ENCODE measurements at places on chromosomes 7 and 10.
A peak's percentile ranks its signal among the peaks of the same experiment; 100 is the strongest.

DNA sequence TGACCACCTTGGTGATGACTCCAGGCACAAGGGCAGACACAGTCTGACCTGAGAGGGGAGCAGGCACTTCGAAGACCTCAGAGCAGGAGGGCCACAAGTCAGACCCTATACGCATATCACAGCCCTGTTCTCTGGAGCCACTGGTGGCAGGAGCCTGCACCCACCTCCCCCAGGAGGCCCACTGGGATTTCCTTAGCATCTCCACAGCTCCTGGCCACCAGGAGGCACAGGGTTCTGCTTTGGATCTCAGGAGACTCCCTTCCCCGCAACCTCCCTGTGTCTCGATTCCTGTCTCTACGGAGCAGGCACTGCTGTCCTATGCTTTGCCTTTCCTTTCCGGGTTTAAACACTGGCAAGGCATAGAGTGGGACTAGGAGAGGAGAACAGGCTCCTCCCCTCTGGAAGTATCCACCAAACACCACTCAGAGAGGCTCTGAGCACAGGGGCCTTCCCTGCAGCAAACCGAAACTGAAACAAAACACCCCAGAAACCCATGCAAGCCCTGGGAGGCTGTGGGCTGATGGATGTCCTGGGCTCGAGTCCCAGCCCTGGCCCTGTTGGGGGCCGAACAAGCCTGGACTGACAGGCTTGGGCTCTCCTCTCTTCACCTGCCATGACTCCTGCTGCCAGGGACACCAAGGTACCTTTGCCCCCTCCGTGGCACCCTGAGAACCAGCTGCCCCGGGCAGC, 166.3 kb downstream of the NEURL1 start:
- no peak for DNase-seq

- DNase-seq, result no peak
Observed at GRCh38 chr7:1062296-1063294, 18.2 kb downstream of the GPR146 start.

DNA sequence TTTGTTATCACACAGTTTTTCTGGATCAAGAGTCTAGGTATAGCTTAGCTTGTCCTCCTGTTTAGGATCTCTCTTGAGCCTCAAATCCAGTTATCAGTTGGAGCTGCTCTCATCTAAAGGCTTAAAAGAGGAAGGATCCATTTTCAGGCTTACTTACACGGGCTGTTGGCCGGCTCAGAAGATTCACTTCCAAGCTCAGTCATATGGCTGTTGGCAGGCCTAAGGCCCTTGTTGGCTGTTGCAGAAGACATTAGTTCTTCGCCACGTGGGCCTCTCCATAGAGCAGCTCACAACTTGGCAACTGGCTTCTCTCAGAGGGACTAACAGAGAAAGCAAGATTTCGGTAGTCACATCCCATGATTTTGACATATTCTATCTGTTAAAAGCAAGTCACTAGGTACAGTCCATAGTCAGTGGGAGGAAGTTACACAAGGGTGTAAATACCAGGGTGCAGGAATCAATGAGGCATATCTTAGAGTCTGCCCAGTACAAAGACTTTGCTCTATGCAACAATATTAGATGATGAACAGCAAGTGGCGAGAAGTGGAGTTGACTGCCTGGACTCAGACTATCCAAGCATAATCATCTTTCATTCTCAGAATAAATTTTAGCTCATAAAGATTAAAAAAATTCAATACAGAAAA, 280.1 kb upstream of the MBL2 start:
- no peak for DNase-seq

DNA sequence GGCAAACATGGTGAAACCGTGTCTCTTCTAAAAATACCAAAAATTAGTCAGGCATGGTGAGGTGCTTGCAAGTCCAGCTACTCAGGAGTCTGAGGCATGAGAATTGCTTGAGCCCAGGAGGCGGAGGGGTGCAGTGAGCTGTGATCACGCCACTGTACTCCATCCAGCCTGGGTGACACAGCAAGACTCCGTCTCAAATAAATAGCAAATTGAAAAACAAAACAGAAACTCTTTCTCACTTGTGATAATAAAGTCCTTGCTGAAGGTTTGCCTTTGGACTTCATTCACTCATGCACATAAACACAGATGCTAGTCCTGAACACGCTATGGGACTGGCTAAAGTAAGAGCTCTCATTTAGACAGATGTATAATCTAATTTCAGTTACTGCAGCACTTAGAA, 37.6 kb downstream of the ANK3 start:
- DNase-seq, result no peak

DNA sequence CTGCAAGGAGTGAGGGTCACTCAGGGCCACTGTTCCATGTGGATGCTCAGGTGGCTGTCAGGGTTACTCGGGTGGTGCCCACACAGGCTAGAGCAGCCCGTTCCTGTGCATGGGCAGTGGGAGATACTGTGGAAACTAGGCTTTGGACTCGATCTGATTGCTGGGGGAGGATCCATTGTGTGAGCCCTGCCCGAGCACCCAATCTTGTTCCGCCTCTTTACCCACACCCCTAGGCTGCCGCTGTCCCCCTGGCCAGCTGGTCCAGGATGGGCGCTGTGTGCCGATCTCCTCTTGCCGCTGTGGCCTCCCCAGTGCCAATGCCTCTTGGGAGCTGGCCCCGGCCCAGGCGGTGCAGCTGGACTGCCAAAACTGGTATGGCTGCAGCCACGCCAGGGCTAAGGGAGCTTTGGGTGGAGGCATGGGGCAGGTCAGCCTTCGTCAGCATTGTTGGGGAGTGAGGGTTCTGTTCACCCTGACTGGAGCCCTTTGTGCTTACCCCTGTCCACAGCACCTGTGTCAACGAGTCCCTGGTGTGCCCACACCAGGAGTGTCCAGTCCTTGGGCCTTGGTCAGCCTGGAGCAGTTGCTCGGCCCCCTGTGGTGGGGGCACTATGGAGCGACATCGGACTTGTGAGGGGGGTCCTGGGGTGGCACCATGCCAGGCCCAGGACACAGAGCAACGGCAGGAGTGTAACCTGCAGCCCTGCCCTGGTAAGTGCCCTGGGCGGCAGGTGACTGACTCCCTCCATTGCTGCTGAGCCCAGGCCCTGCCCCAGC, 12.4 kb upstream of the ZNF862 start:
- no peak for DNase-seq

DNA sequence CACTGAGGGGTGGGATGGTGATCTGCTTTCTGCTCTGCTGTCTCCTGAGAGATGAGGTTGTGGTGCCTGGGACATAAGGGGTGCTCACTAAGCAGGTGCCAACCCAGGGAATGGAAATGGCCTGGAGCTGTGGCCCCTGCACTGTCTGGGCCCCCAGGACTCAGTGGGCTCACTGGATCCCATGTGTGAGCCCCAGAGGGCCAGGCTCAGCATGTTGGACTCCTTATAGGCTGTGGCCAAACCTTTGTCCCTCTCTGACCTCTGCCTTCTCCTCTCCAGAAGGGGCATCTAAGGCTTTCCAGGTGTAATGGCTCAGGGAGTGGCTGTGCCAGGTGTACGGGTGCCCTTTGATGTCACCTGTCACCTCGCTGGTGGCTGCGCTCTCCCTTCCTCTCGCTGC, 56.4 kb downstream of the NEUROG3 start:
- DNase-seq, result no peak

DNA sequence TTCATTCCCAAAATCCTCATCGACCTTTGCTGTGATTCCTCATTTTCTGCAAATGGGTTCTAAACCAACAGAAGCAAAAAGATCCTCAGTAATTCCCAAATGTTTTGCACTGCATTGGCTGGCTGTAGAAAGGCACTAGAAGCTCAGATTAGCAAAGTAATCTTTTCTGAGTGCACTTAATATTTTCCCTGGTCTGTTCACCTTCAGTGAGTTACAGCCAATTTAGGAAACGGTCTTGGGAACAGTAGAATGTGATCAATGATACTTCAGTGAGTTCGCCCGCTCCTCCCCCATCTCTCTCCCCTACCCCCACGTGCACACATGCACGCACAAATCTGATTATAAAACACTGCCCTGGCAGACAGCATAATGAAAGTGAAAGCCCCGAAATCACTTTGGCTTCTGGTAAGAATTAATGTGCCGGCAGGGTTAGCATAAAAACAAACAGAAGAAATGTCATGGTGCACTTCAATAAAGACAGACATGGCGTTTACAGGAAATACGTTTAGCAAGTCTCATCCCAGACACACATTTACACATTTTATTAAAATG, 201.3 kb upstream of the CDCA7L start:
- DNase-seq, result no peak

- DNase-seq, result no peak
Observed at GRCh38 chr10:62726142-62726541, 78.4 kb upstream of the ADO start.

- DNase-seq, result no peak
Observed at GRCh38 chr7:35420656-35421055, 166.8 kb upstream of the TBX20 start.

- DNase-seq, result no peak
Observed at GRCh38 chr10:804191-804781, 114.8 kb upstream of the DIP2C start.

DNA sequence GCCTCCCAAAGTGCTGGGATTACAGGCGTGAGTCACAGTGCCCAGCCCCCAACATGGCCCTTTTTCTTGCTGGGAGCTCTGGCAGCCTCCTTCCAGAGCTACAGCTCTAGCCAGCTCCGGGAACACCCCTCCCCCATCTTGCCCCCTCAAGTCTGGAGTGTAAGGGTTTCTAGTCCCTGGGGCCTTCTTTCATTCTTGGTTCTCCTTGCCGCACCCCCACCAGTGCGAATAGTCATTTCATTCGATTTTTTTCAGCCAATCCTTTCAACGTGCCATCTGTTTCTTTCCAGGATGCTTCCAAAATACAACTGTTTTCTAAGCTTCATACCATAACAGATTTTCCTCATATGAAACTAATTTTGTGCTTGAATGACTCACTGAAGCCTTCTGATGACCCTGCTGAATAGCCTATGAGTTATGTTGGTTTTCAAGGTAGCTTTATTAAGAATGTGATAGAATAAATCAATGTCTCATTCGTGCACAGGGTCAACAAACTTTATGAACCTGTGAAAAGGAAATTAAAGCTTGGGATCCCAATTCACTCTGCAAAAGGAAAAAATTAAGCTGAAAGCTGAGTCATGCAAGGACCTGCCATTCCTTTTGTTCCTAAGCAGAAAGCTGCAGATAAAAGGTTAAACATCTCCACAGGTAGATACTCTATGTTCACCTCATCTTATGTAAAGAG, 38.6 kb downstream of the CDC14C start:
- no peak for DNase-seq

GRCh38 chr7:85774986-85775385, 588.1 kb upstream of the SEMA3D start:
- DNase-seq, result no peak

GRCh38 chr7:95811846-95812445, 39.6 kb downstream of the DYNC1I1 start:
- no peak for DNase-seq

GRCh38 chr7:123096434-123096833, 100.9 kb upstream of the TAS2R16 start:
- DNase-seq, result no peak

DNA sequence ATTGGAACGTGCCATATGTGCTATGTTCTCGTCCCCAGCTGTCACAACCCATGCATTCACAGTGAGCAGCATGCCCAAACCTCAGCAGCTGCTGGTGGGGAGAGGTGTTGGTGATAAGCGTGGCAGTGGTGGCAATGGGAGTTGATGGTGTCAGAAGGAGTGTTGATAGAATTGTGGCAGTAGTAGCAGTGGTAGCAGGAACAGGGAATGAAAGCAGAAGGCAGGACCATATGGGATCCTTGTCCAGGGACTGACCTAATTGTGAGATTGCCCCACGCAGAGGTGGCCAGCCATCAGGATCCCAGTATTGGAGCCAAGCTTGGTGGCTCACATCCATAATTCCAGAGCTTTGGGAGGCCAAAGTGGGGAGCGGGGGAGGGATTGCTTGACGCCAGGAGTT, 276.3 kb downstream of the GALNT17 start:
- DNase-seq, result no peak

DNA sequence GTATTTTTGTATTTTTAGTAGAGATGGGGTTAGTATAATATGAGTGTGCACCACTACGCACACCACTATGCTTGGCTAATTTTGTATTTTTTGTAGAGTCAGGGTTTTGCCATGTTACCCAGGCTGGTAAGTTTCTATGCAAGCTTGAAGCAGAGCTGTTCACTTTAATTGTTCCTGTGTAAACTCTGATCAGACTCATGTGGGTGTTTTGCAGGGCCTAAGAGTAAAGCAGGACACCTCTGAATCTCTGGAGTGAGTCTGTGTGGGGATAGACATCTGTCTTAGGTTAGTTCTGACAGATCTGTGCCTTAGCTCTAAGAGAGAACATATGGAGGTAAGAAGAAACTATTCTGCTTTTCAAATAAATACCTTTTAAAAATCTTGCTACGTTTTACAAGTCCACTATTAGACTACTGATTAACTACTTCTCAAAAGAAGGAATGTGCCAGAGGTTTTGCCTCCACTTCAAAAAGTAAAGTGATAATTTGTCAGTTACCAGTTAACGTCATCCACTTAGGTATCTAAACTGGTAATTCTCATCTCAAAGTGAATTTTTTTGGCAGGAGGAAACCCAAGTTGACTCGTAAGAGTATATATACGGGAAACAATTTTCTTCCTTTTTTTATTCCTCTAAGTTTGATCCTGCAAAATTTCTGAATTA, 1.1 kb downstream of the COL17A1 start:
- no peak for DNase-seq

DNA sequence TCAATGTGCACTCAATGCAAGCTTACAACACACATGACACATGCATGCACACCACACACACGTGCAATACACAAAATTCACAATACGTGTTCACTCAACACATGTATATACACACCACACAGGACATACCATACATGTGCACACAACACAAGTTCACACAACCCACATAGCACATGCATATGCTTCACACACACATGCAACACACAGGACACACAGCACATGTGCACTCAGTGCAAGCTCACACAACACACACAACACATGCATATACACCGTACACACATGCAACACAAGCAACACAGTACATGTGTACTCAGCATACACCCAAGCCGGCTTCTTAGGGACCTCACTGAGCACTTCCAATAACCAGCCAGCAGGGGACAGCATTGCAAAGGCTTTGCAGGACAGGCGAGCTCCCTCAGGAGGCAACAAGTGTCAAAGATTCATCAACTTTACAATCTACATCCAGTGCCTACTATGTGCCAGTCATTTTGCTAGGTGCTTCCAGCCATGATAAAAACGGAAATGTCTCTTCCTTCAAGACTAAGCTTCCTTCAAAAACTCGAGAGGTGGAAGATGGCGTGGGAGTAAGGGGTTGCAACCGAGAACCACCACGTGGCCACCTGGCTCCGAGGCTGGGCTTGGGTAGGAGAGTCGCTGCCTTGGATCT, 61.1 kb downstream of the JCAD start:
- peak; percentile 91 for DNase-seq

- no peak for DNase-seq
Observed at GRCh38 chr10:86316990-86317389, 49.6 kb downstream of the GRID1 start.

GRCh38 chr10:108862676-108863350, 1060.5 kb downstream of the XPNPEP1 start:
- DNase-seq, result no peak

DNA sequence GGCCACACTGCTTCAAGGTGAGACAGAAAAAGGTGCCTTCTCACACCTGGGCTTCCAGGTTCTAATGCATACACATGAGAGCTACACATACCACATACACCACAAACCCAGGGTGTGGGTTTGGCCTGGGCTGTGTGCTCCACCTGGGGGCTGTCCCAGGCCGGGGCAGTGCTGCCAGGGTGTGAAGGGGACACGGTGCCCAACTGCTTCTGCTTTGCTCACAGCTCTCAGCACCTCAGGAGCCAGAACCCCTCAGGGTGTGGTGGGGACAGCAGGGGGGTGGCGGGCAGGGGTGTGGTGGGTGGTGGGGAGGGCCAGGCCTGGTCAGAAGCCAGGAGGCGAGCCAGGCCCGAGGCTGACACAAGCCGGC, 51.1 kb downstream of the TMEM209 start:
- no peak for DNase-seq

- DNase-seq, result no peak
Observed at GRCh38 chr7:151451156-151451555, 11.2 kb upstream of the CRYGN start.
